ENCODE measurements at places on chromosomes 5 and 9.

DNA sequence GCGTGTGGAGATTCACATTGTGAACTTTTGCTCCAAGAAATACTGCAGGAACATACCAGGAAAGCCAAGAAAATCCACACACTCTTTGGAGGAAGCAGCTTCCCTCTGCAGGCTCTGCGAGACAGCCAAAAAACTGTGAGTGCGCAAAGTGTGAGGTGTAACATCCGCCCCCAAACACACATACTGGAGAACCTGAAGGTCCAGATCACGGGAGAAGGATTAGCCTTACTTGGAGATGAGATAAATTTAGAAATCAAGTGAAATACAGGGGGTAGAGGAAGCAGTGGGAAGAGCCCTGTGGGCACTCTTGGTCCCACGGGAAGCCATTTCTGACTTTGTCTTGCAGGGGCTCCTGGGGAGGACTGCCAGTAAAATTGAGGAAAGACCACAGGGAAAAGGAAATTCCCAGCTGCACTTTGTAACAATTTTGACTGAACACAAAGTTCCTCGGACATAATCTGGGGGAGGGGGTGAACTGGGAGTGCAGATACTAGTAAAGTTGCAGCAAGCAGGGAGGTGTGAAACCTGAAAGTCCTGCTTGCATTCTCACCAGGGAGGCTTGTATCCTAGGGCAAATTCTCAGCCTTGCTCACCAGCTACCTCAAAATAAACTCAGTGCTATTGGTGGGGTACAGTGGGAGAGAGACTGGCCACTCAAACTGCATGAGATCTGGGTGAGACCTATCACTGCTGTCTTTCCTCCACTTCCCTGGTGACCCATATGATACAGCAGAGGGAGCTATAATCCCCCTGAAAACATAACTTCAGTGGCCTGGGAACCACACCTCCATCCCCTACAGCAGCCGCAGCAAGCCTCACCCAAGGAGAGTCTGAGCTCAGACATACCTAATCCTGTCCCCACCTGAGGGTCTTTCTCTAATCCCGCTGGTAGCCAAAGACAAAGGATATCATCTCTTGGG lies 109.1 kb downstream of the ALDH1A1 start:
- no peak for DNase-seq

DNA sequence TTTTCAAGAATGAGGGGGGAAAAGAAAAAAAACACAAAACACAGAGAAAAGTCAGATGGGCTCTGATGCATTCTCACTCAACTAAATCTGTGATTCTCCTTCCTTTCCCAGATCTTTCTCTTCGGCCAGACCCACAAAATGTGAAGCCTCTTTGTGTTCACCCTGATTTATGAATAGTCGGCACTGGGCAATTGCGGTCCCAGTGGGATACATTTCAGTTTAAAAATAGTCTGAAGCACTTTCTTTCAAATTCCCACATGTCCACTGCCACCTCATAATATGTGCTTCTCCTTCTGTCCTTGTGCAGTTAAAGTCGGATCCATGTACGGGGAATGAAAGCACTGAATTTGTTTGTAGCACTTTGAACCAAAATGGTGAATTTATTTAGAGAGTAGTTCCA lies 995.4 kb upstream of the WWC1 start:
- no peak for DNase-seq

- DNase-seq = no peak
Observed at GRCh38 chr9:14242150-14242805, 71.7 kb downstream of the NFIB start.

GRCh38 chr5:97136475-97136874 lies 5.9 kb downstream of the LIX1 start:
- DNase-seq = no peak

GRCh38 chr5:44360919-44361318 lies 28.3 kb downstream of the FGF10 start:
- DNase-seq = no peak

DNA sequence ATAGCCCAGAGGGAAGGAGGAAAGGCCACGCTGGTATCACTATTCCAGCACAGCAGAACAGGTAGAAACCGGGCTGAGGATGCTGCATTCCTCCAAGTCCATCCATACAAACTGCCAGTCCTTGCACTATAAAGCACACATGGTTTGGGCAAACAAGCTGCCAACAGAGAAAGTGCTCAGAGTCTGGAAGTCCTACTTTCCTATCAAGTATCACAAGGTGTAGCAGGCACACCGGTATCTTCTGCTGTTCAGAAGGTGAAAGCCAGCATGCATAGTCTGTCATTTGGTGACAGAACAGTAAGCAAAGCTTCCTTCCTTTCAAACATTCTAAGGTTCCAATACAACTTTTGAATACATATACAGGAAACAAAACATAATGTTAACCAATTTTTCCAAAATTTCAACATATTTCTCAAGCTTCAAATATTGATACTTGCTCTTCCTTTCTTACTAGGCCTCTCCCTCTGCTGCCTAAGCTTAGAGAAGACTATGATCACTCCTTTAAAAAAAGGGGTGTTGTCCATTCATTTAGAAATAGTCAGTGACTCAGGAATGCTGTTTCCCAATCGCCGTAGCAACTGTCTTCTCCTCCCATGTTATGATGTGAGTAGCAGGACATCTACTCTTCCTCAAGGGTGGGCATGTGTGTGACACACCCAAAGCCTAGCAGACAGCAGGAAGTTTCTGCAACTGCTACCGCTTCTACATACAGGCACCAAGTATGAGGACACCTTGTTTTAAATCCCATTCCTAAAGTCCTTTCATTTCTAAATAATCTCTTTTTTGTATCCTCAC lies 14.7 kb downstream of the DIAPH1 start:
- peak; percentile 15 for DNase-seq

DNA sequence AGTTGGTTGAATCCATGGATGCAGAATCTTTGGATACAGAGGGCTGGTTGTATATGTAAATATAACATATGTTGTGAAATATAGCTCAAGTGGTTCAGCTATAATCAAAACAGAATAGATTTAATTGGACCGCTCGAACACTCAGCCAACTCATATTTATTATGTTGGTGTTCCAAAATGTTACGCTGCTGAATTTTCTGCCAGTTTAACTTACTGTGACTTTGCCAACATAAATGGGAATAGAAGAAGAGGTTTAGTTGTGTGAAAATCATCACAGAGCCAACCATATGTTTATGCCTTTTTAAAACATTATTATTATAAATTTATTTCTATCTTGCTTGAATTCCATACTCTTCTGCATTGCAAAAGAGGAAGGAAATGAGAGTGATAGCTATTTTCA lies 178.2 kb upstream of the FBXL7 start:
- no peak for DNase-seq

- peak; percentile 88 for DNase-seq
Observed at GRCh38 chr9:137302118-137302448, at the start of gene NRARP. TSS of gene NRARP (minus strand) at chr9:137302271. CDS start at chr9:137301928, 343 bp downstream.

DNA sequence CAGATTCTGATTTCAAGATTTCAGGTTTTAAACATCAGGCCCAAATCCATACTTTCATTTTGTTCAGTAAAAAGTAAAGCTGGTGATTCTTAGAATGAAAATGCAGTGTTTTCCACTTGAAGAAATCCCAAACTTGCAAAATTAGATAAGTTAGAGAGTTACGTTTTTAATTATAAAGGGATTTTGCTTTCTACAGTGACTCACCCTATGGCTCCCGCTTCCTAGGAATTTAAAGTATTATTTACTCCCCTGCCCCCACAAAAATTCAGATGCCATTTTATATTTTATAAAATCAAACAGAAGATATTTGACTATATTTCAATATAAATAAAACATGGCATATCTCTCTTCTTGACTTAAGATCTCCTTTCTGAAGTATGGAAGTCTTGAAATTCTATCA lies 402.9 kb downstream of the ZSWIM6 start:
- no peak for DNase-seq

DNA sequence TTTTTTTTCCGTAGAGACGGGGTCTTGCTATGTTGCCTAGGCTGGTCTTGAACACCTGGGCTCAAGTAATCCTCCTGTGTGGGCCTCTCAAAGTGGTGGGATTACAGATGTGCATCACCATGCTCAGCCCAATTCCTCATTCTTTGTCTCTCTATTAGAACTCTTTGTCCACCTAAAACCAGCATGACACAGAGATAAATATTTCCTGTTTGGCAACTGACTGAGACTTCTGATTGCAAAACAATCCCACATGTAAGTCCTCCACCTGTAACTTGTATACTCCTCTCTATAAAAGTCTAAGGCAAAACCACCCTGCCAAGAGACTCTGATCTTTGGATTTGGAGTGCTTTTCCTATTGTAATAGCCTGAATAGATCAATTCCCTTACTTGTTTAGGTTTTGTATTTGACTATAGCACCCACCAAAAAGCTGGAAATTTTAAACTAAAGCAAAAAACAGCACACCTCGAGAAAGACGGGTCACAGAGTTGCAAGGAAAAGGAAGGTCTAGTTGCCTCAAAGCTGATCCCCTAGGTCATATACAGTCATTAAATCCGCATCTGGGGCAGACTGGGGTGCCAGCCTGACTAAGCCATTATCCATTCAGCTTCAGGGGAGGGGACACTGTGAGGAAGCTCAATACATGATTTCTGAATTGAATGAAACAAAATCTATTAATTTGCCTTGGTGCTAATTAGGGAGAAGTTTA lies 13.5 kb upstream of the KIF27 start:
- DNase-seq = no peak

DNA sequence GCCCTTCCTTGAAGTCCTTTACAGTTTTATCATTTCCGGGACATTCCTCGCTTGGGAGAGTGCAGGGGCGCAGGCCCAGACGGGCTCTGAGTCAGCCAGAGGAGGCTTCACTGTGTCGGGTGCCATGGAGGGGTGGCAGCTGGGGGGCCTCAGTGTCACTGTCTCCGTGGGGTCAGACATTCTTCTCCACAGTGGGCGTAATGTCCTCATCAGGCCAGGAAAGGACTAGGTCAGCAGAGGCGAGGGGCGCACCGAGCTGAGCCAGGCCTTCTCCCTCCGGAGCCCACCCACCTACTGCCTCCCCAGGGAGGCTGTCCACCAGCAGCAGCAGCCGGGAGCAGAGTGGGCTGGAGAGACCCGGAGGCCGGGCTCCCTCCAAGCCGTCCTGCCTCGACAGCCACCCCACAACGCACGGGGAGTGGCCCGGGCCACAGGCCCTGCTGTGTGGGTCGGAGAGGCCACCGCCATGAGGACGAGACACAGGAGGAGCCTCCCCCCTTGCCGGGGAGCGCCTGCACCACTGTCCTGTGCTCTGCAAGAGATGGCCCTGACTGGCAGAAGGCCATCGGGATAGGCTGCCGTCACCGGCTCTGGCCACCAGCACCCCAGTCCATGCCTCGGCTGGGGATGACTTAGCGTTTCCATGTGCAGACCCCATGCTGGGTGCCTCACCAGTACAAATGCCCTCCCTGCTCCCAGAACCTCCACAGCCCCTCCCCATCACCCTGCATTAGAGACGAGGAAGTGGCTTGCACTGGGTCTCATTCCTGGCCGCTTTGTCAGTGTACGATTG lies 26.5 kb downstream of the SARDH start:
- DNase-seq = no peak

GRCh38 chr5:95124101-95124500 lies 160.8 kb downstream of the MCTP1 start:
- DNase-seq = no peak

GRCh38 chr9:36679710-36680109 lies 107.0 kb downstream of the MELK start:
- no peak for DNase-seq

Data from central memory CD4-positive, alpha-beta T cell (primary cell).